ENCODE measurements at places on chromosomes 3 and 15.

- DNase-seq: peak; percentile 56
Measured at GRCh38 chr3:16884084-16884747, 539 bp upstream of the PLCL2 start.

DNA sequence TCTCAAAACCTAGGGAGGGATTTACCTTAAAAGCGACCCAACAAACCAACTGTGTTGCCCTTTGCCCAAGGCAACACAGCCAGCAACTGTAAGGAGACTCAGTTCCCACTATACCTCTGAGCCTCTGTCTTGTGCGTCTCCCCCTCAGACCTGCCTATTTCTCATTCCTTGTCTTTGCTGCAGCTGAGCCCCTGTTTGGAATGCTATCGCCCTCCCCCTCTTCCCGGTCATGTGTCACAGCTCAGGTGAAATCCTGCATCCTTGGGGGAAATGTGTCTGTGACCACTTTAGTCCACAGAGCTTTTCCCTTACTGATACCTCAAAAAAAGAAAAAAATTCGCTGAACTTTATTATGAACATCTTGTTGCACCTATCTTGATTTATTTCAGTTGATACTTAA is 52.0 kb upstream of the LRIG1 start:
- no peak for DNase-seq

- no peak for DNase-seq
Measured at GRCh38 chr15:43953402-43953801, 126.6 kb downstream of the WDR76 start.

- no peak for DNase-seq
Measured at GRCh38 chr15:74389241-74390048, 22.0 kb upstream of the CYP11A1 start.

DNA sequence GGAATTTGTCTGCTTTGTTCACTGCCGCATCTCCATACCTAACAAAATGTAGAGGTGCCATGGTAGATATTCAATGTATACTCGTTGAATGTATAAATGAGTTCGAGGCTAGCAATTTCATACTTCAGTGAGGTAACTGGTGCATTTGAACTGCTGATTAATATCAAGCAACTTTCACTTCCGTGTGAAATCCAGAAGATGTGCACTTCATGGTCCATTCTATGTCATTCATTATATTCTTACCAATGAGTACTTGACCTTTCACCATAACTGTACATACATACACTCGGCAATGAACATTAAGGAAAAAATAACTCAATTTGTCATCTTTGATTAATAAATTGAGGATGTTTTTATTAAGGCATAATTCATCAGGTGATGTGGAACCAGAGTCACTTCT is 598.5 kb downstream of the ZNF385D start:
- DNase-seq: no peak

GRCh38 chr3:107112356-107112755 is 264.9 kb upstream of the CCDC54 start:
- no peak for DNase-seq

- no peak for DNase-seq
Measured at GRCh38 chr3:31996195-31996594, 14.6 kb downstream of the ZNF860 start.

GRCh38 chr3:98513091-98513511 is 9.6 kb downstream of the CLDND1 start:
- no peak for DNase-seq

DNA sequence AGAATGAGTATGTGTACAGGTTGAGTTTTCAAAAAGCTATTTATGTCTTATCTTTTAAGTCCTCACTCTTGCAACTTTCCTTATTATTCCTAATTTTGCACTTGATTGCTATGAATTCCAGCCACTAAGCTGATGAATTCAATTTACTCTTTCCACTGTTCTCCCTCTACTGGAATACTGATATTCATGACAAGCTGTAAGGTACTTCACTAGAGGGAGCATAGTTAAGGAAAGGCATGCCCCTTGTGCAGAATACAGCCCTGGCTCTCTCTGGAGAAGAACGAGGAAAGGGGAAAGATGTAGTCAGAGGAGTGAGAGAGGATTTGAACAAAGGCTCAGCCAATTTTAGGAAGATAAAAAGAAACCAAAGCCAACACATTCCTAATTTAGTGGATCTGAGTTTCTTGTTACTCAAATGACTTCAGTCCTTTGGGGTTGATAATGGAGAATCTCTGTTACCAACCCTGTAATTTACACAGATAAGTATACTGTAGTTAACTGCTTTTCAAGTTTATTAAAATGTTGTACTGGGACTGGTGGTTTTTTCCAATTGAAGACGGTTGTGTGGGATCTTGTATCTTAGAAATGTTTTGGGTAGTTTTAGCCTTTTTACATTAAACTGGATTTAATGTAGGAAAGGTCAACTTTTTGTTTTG is 4.0 kb downstream of the SCAANT1 start:
- DNase-seq: no peak

DNA sequence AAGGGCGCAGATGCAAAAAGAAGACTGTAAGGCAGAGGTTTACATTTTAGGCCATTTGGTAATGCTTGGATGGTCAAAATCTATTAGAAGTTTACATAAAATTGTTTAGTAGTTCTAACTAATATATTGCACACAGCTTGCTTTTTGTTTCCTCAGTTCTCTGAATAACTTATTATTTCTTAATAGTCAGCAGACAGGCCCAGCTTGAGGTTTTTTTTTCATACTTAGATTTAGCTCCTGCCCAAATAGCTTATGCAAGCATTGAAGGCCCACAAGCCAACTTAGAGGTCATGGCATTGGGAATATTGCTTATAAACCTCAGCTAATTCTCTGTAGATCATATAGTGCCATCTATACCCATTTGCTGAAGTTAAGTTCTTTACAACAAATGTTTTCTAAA is 172.5 kb downstream of the RAP2B start:
- no peak for DNase-seq

DNA sequence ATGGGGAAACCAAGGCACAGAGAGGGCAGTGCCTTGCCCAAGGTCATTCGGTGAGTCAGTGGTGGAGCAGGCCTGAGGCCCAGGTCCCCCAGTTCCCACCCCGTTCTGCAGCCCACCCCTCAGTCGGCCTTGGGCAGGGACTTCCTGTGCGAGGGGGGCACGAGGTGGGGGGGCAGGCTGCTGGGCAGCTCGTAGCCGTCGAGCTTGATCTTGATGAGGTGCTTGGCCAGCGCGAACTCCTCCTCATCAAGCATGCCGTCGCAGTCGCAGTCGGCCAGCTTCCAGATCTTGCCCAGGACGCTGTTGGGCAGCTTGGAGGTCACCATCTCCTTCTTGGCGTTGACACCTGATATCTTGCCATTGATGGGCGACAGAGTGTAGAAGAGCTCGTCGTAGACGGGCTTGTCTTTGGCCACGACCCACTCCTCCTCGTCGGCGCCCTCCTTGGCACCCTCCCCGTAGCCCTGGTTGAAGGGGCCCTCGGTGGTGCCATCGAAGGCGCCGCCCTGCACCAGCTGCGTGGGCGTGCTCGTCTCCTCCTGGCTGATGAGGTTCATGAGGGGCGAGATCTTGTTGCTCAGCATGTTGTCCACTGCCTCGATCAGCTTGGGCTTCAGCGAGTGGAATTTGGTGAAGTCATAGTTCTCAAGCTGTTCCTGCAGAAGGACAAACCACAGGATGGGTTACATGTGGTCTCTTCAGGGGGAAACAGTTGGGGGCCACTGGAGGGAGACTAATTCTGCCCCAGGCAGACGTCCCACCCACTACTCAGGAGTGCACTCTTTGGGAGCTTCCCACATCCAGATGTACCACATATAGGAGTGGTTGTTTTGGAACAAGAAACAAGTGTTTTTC is 6.9 kb upstream of the SPTBN5 start:
- DNase-seq: no peak

- no peak for DNase-seq
Measured at GRCh38 chr3:159273070-159273469, 471.2 kb downstream of the MFSD1 start.

- no peak for DNase-seq
Measured at GRCh38 chr3:95333826-95334225, 1271.0 kb downstream of the NSUN3 start.

DNA sequence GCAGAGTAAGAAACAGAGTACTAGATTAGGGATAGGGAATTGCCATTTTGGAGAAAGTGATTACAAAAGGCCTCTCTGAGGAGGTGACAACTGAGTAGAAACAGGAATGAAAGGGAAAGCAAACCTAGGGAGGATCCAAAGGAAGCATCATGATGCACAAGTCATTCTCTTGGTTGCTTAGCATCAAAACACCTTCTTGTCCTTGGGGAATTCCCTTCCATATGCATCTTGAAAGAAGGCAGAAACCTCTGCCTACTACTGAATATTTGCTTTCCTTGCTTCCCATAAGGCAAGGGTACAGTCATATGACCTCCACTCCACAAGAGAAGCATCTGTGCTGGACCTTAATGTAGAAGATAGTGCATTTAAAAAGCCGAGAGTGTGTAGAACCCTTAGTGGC is 24.1 kb downstream of the GABPB1 start:
- DNase-seq: no peak

- DNase-seq: no peak
Measured at GRCh38 chr3:23455775-23456174, 252.6 kb downstream of the UBE2E2 start.

DNA sequence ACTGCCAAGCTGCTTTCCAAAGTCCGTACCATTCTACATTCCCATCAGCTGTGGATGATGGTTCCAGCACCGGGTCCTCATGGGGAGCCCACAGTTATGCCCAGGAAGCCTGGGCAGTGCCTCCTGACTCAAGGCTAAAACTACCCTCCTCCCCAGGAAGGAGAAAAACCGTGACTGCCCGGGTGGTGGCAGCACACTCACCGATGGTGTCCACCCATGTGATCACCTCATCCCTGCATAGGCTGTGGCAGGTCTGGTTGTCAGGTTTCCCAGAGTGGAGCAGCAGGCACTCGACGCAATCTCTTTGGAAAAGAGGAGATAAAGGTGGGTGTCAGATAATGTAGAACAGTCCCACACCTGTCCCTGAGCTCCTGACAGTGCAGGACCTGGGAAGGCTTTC is 38.6 kb downstream of the UMPS start:
- DNase-seq: no peak

- no peak for DNase-seq
Measured at GRCh38 chr15:78457101-78457500, 19.1 kb downstream of the IREB2 start.

- DNase-seq: peak; percentile 45
Measured at GRCh38 chr3:195906865-195907683, 1.3 kb downstream of the TNK2 start.

GRCh38 chr3:87167628-87168456 is 59.3 kb upstream of the CHMP2B start:
- DNase-seq: no peak

Data from stimulated activated CD4-positive, alpha-beta T cell treated with anti-CD3 and anti-CD28 coated beads, TNF-alpha, amount 100 ng/mL, for 4 hours (primary cell).